ENCODE measurements at places on chromosomes 4 and X. TPM values are rescaled to one million over a fixed set of nuclear protein-coding genes. Genes with fewer than 3 reads are reported as not detected.

The AADAT gene
- 1.5 TPM for total RNA-seq

The CD40LG gene
- 0.15 TPM for total RNA-seq

The ARHGAP36 gene
- total RNA-seq = not detected

The TXK gene
- total RNA-seq = not detected

The NOX1 gene
- not detected for total RNA-seq

The HHIP gene
- total RNA-seq = 0.54 TPM

The HERC5 gene
- 3.1 TPM for total RNA-seq

The TRIM75 gene
- total RNA-seq = not detected

The MTNR1A gene
- total RNA-seq = not detected

The FGFBP2 gene
- 0.62 TPM for total RNA-seq

The SHOX gene
- total RNA-seq = not detected

The GABRG1 gene
- not detected for total RNA-seq

The CT45A2 gene
- total RNA-seq = not detected

Measured in gastroesophageal sphincter (tissue), 4 donors.